Cortex of kidney (tissue), 1 donor: ENCODE measurements at places on chromosomes 3 and 15.

DNA sequence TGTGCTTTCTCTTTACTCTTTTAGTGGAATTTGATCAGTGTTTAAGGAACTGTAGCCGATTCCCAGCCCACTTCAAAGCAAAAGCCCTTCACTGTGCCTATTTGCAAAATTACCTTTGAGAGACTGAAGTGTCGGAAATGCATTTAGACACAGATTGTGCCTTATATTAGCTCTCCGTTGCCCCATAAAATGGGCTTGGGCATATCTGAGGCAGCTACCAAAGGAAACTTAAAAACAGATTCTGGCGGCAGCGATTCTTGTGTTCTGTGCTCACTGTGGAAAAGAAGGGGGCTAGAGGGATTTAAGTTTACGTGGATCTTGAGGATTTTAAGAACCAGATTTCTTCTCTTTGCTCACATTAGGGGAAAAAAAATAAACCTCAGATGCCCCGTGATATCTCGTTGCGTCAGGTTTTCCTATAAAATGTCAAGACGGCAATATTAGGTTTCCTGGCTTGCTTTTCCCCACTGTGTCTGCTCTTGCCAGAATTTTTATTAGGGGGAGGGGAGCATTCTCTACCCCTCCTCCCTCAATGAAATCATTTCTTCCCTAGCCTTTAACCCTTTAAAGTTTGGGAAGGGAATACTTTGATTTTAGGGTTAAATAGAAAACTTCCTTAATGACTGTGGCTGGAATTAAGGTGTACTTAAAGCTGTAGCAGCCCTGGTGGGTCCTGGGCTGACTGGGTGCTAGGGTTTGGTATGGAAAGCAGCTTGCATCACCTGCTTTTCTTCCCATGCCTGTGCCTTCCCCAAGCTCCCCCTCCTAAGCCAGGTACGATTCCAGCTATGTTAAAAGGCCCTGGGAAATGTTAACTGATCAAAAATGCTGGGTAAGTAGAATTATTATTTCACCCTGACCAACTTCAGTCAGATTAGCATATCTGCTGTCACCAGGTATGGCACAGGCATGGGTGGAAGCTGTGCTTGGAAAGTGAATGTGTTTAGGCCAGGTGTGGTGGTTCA, 73.8 kb downstream of the SMAD3 start:
- DNase-seq: no peak

DNA sequence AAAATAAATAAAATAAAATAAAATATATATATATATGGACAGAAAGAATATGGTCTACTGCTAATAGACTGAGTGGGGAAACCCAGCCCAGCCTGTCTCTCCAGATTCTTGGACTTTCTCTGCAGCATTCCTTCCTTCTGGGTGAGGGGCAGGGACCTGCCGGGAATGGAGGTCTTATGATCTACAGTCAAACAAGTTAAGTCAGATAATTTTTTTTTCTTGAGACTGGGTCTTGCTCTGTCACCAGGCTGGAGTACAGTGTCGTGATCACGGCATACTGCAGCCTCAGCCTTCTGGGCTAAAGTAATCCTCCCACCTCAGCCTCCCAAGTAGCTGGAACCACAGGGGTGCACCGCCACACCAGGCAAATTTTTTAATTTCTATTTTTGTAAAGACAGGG, 33.5 kb upstream of the ZNF774 start:
- no peak for DNase-seq

- no peak for DNase-seq
These were observed 36.4 kb upstream of the GYG1 start for GRCh38 chr3:148954981-148955380.

GRCh38 chr15:70259028-70259424, 161.3 kb upstream of the TLE3 start:
- no peak for DNase-seq

DNA sequence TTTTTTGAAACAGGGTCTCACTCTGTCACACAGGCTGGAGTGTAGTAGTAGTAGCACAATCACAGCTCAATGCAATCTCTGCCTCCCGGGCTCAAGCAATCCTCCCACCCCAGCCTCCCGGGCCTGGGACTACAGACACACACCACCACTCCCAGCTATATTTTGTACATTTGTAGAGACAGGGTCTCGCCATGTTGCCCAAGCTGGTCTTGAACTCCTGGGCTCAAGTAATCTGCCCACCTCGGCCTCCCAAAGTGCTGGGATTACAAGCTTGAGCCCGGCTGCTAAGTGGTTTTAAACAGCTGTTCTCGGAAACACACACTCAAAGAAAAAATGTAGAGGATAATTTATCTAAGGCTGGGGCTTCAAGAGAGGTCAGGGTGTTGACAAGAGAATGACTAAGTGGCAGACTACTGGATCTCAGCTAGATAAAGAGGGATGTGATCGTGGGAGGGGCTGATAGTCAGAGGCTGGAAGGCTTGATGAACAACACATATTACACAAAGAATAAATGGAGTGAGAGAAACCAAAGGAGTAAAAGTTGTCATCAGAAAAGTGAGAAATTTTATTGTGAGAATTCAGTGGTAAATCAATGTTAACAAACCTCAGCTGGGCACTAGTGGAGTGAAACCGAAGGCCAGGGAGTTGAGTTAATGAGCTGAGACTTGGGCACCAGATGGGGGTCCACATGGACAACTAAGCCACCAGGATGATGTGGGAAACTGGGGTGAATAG, 6.7 kb downstream of the CCR5AS start:
- DNase-seq: no peak

DNA sequence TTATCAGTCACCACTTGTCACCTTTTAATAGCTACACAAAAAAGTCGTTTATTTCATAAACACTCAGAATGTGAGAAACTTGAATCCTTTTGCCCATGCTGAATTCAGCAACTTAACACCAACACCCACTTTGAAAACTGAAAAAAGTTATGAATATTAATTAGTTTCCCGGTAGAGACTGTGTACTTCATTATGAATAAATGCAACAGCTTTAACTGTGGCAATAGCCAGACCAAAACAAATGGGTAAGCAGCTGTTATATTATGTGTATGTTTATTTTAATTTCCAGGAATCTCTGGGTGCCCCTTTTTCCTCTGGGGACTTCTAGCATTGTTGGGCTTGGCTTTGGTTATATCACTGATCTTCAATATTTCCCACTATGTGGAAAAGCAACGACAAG, 7.8 kb downstream of the TRAT1 start:
- DNase-seq: no peak

DNA sequence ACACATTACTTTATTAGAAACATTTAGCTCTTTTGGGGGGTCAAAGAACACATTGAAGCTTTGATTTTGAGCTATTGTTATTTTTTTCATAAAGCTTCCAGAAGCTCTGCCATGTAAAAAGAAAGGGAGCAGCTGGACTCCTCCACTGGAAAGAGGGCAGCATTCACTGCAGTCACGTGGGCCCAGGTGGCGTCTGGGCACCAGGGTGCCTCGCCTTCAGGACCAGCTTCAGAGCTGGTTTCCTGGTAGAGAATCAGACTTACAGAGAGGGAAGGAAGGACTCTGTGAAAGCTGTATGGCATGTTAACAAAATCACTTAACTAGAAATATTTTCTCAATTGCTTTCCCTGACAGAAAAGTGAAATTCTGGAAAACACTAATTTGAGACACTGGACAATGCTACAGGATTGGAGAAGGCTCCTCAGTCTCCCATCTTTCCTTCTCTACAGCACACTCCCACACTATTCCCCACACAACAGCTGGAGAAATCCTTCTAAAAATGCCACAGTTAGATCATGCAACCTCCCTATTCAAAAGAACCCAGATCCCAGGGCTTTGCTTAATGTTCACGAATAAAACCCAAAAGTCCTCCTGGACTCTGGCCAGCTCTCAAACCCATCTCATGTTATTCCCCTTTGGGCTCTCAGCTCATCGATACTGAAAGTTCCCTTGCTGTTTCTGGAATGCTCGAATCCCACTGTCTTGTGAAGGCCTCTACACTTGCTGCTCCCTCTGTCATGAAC, 83.2 kb downstream of the NFKBIZ start:
- DNase-seq: no peak

- no peak for DNase-seq
These were observed 18.0 kb upstream of the HTR3E start for GRCh38 chr3:184078851-184079250.

- no peak for DNase-seq
These were observed 216.8 kb downstream of the RSL24D1 start for GRCh38 chr15:54979964-54980363.

- no peak for DNase-seq
These were observed 108.8 kb downstream of the SQOR start for GRCh38 chr15:45743426-45744235.

DNA sequence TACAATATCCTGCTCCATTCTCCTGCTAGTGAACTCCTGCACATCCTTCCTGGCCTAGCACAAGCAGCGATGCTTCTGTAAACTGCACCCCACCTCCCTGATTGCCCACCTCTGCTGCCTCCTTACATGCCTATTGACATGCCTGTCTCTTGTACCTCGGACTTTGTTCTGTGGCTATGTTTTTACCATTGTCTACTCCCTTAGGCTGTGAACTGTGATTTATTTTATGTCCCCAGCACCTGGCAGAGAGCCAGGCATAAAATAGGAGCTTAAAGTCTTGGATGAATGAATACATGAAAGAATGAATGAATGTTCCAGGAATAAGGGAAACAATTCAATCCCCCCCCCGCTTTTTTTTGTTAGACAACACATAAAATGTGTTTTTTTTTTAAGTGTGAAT, 210.0 kb downstream of the MYRIP start:
- no peak for DNase-seq

DNA sequence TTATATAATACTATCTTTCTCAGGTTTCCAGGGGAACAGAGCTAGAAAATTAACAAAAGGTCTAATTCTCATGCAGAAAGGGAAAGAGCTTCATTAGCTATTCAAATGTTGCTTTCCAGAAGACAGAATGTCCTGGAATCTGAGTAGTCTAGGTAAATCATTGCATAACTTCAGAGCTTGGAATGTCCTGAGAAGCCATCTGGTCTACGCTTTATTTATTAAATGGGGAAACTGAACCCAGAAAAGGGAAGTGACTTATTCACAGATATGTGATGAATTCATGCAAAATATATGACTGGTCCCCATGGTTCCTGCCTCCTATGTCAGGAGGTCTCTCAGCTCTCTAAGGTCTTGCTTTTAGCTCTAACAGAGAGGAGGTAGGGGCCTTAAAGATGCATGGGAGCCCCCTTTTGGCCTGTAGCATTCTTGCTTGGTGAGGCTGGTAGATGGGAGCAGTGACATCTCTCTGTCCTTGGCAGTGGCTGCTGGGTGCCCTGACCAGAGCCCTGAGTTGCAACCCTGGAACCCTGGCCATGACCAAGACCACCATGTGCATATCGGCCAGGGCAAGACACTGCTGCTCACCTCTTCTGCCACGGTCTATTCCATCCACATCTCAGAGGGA, 99.2 kb downstream of the CEMIP start:
- DNase-seq: no peak

DNA sequence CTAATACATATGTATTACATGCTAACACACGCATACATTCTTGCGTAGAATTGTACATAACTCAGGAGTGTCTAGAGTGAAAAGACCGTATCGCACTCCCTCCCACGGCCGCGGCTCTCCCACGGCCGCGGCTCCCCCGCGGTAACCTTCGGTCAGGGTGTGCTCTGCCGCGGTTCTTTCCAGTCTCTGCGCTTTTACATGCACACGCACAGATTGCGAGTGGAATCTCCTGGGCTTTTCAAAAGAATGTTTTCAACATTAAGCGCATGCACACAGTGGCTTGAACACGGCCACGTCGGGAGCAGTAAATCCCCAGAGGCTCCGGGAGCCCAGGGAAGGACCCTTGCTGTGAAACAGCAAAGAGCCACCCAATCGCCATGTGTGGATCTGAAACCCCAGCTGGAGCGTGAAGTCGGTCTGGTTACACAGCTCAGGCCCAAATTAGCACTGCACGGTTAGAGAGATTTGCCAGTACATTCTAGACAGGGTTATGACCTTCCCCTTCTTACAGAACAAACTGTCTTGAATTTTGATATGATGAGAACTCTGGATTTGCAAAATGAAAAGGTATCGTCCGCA, 805 bp upstream of the RGMA start:
- DNase-seq: no peak

- no peak for DNase-seq
These were observed 110.7 kb upstream of the TMCO5A start for GRCh38 chr15:37823601-37824275.

- DNase-seq: no peak
These were observed 13.2 kb downstream of the GHRL start for GRCh38 chr3:10279384-10280176.

DNA sequence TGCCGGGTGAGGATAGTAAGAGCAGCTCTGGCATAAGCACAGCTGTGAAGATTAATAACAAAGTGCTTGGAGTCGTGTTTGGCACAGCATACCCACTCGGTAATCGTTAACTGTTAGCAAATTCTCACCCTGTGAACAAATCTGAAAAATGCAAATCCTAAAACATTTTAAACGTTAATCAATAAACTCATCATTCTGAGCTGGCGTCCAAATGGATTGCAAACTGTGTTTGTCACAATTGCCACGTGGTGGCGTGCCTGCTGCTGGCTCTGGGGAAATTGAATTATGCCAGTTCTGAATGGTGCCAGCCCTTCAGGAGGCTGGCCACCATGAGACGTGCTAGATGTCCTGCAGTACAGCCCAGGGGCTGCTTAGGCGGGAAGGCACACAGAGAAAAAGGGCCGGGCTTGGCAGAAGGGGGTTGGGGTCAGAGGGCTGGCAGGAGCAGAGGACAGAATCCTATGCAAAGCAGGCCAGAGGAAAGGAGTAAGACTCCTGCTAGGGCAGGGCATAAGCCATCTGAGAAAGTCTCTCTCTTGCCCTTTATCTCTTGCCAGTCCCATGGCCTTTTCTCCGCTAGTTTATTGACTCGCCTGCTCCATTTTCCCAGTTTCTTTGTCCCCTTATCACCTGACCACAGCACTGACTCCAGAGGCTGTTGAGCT, 22.1 kb upstream of the POLG start:
- DNase-seq: no peak

DNA sequence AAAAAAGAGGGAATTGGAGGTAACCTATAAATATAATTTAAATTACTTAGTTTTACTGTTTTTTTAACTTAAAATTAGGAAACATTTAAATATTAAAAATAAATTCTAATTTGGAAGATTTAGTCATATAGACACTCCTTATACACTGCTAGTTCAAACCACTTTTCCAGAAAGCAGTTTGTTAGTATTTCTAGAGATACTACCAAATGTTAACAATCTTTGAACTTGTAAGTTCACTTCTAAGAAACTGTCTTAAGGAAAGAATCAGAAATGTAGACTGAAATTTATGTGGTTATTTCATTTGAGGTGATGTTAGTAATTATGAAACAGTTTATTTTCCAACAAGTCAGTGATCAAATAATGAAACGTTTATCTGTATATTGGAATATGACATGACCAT, 22.7 kb downstream of the CTDSPL2 start:
- no peak for DNase-seq
